ENCODE measurements at places on chromosomes 5 and 9.

GRCh38 chr9:27210588-27210987 lies 86.4 kb downstream of the EQTN start:
- DNase-seq: no peak

GRCh38 chr9:97396256-97396655 lies 15.6 kb upstream of the TDRD7 start:
- DNase-seq: no peak

GRCh38 chr9:87249029-87249428 lies 248.6 kb upstream of the DAPK1 start:
- DNase-seq: no peak

- no peak for DNase-seq
Observed at GRCh38 chr5:172573986-172574870, 66.8 kb upstream of the NEURL1B start.

DNA sequence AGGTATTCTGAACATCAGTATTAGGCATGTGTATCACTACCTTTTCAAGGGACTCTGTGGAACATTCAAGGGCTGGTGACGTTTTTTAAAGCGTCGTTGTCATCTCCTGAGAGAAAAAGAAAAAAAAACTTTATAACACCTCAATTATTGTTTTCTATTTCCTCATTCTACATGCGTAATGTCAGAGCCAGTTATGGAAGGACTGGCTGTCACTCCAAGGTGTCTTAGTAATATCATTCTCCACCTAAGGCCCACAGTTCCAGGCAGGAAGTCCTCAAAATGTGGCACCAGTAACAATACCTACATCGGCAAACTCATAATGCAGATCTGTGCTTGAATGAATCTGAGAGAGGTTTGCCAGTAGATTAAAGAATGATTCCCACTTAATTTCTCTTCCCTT lies 210.2 kb downstream of the SAXO1 start:
- DNase-seq: no peak

DNA sequence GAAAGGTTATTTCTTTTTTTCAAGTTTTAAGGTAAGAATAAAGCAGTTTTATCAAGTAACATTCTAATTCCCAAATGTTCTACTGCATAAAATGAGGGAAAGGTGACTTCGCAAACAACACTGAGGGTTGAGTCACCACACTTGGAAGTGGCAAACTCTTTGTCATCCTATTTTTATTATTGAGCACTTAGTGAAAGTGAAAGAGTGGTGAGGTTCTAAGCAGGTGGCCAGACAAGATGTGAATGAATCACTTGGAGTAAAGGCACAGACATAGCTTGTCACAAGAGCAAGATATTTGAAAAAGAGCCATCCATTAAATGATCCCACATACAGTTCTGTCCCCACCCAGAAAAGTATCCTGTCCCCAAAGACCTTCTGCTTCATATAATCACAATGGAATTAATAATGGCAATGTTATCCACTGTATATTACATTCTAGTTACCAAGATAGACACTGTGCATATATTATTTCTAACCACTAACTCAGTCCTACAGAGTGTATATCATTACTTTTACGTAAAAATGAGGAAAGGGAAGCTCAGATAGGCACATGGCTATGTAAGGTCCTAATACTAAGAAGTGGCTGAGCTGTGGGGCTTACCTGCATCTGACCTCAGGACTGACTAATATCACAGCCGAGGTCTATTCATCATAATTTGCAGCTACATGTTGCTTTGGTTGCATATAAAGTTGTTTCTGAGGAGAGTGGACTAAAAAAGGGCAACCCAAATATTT lies 730.4 kb upstream of the MEF2C start:
- no peak for DNase-seq

GRCh38 chr5:76401801-76402250 lies 1.3 kb upstream of the IQGAP2 start:
- no peak for DNase-seq

GRCh38 chr5:91820874-91821273 lies 437.8 kb upstream of the ARRDC3 start:
- no peak for DNase-seq

GRCh38 chr5:176427971-176428370 lies 11.6 kb upstream of the CLTB start:
- DNase-seq: no peak

DNA sequence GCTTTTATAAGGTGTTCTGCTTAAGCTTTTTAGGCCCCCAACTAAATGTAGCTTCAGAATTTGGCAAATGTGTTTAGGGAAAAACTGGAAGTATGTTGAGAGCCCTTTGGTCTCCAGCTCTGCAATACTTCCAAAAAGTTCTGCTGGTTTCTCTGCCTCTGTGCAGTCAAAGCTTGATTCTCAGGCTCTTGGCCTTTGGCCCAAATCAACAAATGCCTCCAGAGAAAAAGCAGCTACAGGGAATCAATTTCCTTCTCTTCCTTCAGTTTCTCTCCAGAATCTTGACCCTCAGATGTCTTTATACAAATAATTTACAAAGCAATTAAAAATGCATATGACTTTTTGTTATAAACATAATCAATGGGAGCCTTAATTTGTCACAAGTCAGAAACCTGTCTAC lies 235.7 kb downstream of the COMMD10 start:
- no peak for DNase-seq

GRCh38 chr5:20029266-20029665 lies 41.3 kb upstream of the CDH18 start:
- DNase-seq: no peak

GRCh38 chr5:76576450-76576849 lies 46.8 kb downstream of the F2RL2 start:
- DNase-seq: no peak

- no peak for DNase-seq
Observed at GRCh38 chr5:172919525-172920446, 39.4 kb upstream of the RPL26L1 start.

DNA sequence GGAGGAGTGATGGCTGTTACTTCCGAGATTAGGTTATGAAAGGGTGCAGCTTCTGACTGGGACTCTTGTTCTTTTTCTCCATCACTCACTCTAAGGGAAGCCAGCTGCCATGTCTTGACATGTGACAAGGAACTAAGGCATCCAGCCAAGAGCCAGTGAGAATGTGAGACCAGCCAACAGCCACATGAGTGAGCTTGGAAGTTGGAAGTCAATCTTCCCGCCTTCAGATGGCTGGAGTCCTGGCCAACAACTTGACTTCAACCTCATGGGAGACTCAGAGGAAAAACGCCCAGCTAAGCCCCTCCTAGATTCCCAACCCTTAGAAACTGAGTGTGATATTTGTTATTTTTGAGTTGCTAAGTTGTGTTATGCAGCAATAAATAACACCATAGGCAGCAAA lies 201.1 kb downstream of the SNX18 start:
- no peak for DNase-seq

GRCh38 chr9:104968025-104968982 lies 40.3 kb upstream of the ABCA1 start:
- peak; percentile 76 for DNase-seq

Measured in NCI-H1436 (cell line).